ENCODE measurements at places on chromosomes 11 and 22.
A peak's percentile ranks its signal among the peaks of the same experiment; 100 is the strongest.

DNA sequence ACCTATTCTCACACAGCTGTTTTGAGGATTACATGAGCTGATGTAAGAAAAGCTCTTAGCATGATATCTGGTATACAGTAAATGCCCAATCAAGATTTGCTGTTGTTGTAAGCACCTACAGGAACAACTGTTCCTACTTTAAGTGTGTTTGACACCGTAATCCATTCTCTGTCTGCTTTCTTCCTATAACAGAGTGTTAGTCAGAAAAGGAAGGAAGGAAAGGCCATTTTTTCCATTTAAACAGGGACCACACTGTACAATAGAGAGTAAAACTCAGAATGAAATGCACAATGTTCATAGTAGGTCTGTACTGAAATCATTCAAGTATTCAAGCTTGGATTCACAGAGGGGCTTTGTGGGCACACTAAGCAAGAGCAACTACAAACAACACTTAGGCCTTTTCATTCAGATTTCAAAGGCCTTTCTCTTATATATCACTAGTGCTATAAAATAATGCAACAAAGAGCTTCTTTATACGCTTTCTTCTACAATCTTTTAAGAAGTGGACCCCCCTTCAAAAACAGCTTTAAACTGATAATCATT is 21.5 kb downstream of the MTCH2 start:
- DNase-seq: no peak

GRCh38 chr22:44526779-44527126 is 28.7 kb upstream of the RTL6 start:
- no peak for DNase-seq

- DNase-seq: no peak
Observed at GRCh38 chr11:44532809-44533208, 32.7 kb upstream of the CD82 start.

DNA sequence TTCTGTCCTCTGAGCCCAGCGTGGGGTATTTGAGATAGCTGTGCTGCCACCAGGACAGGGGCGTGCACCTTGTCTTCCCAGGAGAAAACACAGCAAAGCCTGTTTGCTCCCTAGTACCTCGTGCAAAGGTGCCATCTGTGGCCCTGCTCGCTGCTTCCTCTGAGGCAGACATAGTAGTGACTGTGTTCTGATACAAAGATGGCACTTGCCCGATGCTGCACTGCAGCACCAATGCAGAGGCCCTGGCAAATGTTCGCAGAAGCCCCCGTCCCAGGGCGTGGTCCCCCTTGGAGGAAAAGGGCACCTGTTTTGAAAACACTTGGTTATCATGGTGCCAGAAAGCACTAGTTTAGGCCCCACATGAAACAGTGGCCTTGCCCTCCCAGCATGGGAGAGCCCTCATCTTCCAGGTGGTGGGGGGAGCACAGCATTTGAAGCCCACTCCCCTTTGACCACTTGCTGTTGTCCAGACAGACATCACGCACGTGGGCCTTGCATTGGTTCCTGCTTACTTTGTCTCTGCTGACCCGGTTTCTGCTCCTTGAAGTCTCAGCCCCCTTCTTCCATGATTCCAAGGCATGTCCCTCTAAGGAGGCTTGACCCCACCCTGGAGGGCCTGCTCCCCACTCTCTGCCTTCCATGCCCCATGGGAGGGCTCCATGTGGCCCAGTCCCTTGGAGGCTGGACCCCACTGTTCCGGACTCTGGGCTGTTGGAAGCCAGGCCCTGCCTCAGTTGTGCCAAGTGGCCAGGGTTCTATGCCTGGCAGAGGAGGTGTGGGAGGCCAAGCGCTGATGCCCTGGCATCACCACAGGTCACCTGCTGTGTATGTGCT is 109.4 kb downstream of the KCNQ1OT1 start:
- no peak for DNase-seq

GRCh38 chr11:76768088-76768908 is 14.9 kb upstream of the TSKU start:
- no peak for DNase-seq

DNA sequence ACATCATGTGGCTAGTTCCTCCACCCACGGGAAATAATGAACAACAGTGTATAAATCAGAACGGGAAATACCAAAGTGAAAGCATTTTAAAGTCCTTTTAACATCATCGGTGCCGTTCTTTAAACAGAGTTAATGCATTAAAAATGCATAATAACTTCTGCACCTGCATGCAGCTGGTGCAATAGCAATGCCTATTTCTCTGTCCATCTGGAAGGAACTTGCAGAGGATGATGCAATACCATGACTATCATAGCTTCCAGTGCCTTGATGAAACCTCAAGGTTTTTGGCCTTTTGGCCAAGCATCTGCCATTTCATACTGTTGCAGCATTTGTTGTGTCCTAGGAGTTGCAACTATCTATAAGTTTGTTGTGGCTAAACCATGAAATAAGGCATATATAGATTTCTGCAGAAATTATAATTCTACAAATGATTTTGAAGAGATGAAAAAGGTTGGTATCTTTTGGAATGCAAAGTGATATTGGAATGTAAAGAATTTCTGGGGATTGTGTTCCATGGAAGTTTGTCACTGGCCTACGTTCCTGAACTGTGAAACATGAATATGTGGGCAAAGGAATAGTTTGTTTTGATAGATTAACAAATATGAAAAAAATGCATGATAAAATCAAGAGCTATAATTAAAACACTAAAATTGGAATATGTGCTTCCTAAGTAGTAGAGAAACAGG is 9.8 kb upstream of the EIF3F start:
- no peak for DNase-seq

GRCh38 chr11:126335463-126335760 is 20.1 kb upstream of the ST3GAL4 start:
- DNase-seq: no peak

GRCh38 chr11:82406611-82407010 is 327.1 kb downstream of the FAM181B start:
- no peak for DNase-seq

DNA sequence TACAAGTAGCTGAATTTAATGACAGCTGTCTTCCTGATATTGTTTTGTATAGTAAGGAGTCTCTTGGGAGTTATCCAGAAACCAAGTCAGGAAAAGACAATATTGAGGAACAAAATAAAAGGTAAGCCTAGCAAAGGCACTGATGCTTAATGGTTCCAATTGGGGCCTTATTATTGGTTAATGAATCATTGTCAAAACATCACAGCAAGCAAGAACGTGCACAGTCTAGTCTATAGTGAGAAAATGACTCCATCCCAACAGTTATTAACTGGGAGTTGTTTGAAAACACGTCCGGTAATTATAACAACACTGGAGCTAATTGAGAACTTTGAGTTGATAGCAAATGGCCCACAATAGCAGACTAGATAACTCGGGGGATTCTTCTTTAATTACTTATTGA is 17.7 kb downstream of the BSX start:
- no peak for DNase-seq

DNA sequence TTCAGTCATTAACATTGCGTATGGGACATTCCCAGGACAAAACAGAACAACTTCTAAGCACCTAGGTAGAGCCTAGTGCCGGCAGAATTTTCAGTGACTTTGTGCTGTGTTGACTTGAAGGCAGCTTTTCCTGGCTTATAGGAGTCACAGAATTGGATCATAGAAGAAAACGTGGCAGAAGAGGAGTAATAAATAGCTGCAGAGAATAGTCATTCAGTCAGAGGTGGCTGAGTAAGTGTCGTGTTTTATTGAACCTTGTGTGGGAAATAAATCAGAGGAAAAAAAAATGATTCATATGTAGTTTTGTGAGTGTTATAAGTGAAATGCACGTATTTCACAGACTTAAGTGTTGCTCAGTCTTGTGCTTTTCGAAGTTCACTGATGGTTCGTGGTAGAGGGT is 2.1 kb downstream of the BARX2 start:
- no peak for DNase-seq

DNA sequence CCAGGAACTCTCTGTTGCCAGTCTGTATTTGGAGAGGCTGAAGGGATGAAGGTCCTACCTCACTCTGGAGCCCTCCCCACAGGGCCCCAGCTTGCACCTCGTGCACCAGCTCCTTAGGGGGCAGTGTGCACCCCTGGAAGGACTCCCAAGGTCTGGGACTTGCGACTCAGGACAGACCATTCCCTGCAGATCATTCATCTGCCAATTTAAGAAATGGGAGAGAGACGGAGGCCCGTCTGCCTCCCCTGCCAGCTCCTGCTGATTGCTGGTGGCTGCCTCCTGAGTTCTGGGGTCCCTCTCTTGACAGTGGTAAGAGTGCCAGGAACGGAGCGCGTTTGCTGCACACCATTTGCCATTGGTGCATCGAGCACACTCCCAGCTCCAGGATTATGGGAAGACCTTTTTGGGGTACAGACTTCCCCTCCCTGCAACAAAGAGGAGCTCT is 27.4 kb upstream of the MALAT1 start:
- DNase-seq: no peak

DNA sequence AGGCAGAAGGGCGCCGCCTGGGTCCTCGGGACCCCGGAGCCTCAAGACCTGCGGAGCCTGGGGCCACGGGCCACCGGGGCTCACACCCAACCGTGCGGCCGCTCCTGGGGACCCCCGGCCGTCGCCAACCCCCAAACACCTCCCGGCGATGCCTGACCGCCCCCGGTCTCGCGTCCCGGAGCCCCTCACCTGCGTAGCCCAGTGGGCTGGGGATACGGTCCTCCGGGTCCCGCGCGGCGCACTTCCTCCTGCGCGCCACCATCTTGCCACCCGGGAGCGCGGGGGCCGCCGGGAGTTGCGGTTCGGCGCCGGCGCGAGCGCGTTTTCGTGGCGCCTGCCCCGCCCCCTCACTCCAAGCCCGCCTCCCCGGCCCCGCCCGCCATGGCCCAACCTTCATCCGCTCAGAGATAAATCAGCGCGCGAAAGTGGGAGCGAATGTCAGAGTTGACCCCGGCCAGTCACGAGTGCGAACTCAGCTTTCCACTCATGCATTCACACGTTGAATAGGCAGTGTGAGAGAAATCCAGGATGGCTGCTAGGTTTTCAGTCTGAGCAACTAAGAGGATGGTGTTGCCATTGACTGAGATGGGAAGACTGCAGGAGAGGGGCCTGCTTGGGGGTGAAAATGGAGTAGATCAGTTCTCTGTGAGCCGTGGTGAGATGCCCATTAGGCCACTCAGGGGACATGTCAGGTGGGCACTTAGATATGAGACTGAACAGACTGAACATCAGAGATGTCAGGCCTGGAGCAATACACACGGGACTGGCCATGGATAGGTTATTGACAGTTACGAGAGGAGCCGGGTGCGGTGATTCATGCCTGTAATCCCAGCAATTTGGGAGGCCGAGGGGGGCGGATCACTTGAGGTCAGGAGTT is at the start of gene RRP7A:
Gene RRP7A (minus strand): TSS at position 272 of the 877 bp plus-strand sequence. CDS start 10 bp downstream, at position 262.
- peak; percentile 88 for DNase-seq

DNA sequence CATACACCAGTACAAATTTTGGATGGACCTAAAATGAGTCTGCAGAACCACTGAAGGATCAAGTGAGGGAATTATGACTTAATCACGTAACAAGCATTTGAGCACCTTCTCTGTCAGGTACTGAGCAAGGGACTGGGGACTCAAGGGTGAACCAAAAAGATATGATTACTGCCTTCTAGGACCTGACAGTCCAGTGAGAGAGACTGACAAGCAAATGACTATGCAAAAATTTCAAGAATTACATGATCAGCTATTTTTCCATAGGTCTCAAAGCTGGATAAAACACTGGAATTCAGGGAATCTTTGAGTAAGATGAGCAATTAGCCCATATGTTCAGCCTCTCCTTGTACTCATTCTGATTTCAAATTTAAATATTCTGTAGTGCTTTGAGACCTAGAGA is 5.2 kb upstream of the STT3A start:
- DNase-seq: no peak

- DNase-seq: no peak
Observed at GRCh38 chr11:130522284-130522961, 74.0 kb downstream of the ADAMTS15 start.

- DNase-seq: no peak
Observed at GRCh38 chr22:42282943-42283277, 12.5 kb upstream of the TCF20 start.

- DNase-seq: no peak
Observed at GRCh38 chr11:2583605-2583958, 116.2 kb downstream of the KCNQ1OT1 start.
